ENCODE measurements at places on chromosomes 5 and 9.

DNA sequence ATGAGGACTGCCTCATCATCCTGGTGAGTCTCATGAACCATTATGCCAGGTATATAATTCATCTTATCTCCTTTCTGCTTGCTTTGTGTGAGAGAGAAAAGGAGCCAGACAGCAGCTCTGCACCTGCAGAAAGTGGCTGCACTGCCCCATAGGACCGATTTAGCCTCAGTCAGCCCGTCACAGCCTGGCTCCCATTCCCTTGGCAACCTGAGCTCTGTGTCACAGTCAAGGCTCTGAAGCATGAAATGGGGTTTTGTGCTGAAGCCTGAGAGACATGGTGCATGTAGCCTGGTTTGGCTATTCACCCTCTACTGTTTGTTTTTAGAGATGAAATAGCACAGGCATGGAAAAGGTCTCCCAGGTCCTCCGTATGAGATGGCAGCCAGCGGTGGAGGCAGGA, 198.3 kb downstream of the KCTD16 start:
- peak; percentile 83 for DNase-seq

DNA sequence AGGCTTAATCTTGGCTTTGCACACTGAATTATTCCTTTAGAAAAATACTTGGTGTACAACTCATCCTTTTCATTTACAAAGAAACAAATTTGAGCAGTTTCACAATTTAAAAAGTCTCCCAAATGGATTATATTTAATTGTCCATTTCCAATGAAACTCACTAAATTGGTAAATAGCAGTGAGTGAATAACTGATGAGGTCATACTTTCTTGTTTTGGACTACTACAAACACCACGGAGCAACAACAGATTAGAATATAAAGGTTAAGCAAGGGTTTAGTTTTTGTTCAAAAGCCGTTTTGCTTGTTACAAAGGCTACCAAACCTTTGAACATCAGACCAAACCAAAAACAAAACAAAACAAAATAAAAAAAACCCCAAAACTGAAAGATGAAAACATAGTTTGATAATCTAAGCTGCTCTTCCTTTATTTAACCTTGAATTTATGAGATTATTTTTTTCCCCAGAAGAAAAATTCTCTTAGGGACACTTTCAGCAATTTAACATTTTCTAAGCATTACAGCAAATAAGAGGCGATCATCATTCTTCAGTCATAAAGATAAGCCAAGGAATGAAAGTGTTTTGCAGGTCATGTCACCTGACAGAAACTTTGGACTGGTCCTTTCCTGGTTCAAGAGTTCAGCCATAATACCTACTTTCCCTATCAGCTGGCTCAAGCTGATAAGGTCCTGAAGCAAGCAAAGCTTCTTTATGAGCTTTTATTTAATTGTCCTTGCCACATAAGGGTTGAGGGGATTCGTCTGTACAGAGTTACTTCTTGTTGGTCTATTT, 99.7 kb upstream of the CDKN2B start:
- no peak for DNase-seq

DNA sequence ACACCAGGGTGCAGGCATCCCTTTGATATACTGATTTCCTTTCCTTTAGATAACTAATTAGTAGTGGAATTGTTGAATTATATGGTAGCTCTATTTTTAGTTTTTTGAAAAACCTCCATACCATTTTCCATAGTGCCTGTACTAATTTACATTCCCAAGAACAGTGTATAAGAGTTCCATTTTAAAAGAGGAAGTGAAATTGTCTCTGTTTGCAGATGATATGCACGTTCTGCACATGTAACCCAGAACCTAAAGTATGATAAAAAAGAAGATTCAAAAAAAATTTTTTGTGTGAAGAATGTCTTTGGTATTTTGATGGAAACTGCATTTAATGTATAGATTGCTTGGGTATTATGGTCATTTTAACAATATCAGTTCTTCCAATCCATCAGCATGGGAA, 424.0 kb upstream of the CCNH start:
- no peak for DNase-seq

GRCh38 chr5:43007911-43008362, 32.2 kb downstream of the ANXA2R start:
- DNase-seq, result peak; percentile 91

- DNase-seq, result no peak
Measured at GRCh38 chr5:96317945-96318344, 115.1 kb downstream of the PCSK1 start.

- no peak for DNase-seq
Measured at GRCh38 chr5:159463590-159464321, 133.5 kb upstream of the IL12B start.

DNA sequence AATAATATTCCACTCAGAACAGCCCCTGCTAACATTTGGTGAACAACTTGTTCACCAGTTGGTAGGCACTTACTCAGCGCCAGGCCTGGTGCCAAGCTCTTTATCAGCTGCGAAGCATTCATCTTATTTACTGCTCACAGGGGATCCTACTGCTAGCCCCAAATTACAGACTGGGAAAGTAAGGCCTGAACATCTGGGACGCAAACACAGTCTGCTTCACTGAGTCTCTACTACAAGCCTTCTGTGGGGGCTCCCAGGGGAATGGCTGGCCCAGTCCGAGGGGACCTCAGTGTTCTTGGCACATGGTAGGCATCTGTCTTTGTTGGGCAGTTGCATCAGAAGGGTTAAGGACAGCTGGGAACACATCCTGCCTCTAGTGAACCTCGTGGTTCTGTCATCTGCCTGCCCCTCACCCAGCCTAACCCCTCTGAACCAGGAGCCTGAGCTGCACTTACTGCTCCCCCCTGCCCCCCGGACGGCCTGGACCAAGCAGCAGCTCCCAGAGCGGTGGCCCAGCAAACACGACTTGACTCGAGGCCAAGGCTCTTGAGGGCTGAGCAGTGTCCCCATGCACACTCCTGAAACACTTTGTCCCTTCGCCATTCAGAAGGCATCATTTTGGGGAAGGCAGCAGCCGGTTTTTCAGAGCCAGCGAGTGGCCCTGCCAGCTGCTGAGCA, at the start of gene PHYHD1:
TSS of gene PHYHD1 (plus strand) at position 602 of the 678 bp plus-strand sequence. CDS start 1,342 bp downstream, outside the sequence.
- DNase-seq, result no peak

DNA sequence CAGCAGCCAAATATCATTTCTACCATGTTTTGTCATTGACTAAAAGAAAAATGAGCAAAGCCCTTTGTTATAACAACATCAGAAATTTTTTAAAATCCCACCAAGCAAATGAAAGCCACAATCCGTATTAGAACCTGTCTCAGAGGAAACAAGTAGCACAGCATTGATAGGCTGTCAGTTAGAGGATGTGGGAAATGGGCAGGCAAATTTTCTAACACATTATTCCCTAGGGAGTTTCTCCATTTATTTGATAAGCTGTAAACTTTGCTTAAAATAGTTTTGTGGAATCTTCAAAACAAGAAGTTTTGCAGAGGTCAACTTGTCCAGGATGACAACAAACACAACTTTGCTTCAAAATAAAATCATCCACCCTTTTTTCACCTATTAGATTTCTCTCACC, 53.6 kb upstream of the APC start:
- DNase-seq, result no peak

GRCh38 chr5:116814626-116815385, 240.2 kb upstream of the SEMA6A start:
- DNase-seq, result peak; percentile 29

DNA sequence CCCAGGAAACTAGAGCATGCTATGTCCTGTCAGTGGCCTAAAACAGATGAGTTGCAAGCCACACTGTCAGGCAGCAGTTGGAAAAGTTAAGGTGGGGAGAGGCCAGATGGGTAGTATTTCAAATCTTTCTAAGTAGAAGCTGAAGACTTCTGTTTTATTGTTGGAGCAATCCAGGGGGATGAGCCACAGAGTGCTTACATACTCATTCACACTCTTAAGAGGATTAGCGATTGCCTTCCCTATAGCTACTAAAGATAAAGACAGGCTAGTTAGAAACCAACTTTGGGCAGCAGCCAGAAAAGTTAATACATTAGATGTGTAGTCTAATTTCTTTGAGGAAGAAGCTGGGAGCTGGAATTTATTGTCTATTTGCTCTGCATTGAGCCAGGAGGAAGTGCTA, 61.7 kb upstream of the ELAVL2 start:
- no peak for DNase-seq
